ENCODE measurements at places on chromosomes 7 and 10. TPM values are rescaled to one million over a fixed set of nuclear protein-coding genes. Genes with fewer than 3 reads are reported as not detected.

MDFIC gene
- 9.0 TPM for total RNA-seq

HOXA13 gene
- 69.9 TPM for total RNA-seq

C10orf143 gene
- total RNA-seq, result 4.0 TPM

TWIST1 gene
- 0.41 TPM for total RNA-seq

OR2A5 gene
- not detected for total RNA-seq

SLC16A12 gene
- 0.27 TPM for total RNA-seq

- no peaks in the 10 kb centered on the region for H3K36me3 ChIP-seq
- peaks cover 21% of the 10 kb centered on the region for H3K4me1 ChIP-seq
- H3K4me3 ChIP-seq, result no peak overlapping the region
Observed at GRCh38 chr7:2863461-2864066, 19.5 kb upstream of the GNA12 start.

DNA sequence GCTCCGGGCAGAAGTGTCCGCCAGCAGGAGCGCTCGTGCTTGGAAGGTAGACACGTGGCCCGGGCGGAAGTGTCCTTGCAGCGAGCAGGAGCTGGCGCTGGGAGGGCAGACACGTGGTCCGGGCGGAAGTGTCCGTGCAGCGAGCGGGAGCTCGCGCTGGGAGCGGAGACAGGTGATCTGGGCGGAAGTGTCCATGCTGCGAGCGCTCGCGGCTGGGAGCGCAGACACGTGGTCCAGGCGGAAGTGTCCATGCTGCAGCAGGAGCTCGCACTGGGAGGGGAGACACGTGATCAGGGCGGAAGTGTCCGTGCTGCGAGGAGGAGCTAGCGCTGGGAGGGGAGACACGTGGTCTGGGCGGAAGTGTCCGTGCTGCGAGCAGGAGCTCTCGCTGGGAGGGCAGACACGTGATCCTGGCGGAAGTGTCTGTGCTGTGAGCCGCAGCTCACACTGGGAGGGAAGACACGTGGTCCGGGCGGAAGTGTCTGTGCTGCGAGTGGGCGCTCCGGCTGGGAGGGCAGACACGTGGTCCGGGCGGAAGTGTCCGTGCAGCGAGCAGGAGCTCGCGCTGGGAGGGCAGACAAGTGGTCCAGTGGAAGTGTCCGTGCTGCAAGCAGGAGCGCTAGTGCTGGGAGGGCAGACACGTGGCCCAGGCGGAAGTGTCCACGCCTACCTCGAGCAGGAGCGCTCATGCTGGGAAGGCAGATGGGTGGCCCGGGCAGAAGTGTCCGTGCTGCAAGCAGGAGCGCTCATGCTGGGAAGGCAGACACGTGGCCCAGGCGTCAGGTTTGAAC, 41.1 kb upstream of the PRKAR1B start:
- no peaks in the 10 kb centered on the region for H3K27me3 ChIP-seq
- H3K36me3 ChIP-seq, result no peaks in the 10 kb centered on the region
- DNase-seq, result no peak
- no peak overlapping the region for H3K4me3 ChIP-seq
- H3K4me1 ChIP-seq, result peaks cover 20% of the 10 kb centered on the region
- no peak overlapping the region for H3K27ac ChIP-seq

DNA sequence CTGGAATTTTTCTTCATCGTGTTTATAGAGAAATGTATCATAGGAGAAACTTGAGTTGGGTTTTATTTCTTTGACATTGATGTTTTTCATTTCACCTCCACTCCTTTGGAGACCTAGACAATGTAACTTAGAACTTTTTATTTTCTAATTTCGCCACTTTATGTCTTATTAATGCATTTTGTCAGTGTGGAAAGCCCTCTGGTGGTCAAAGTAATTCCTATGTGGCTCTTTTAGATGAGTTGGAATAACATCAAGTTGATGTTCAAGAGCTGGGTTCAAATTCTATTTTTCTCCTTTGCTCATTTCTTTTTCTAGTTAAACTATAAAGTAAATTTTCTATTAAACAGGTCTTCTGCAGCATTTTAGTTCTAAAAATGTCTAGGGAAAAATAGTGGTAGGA, 478.6 kb downstream of the LRMDA start:
- no peak overlapping the region for H3K27ac ChIP-seq
- no peaks in the 10 kb centered on the region for H3K36me3 ChIP-seq
- no peak overlapping the region for H3K4me3 ChIP-seq
- no peaks in the 10 kb centered on the region for H3K27me3 ChIP-seq
- H3K4me1 ChIP-seq, result no peaks in the 10 kb centered on the region

DNA sequence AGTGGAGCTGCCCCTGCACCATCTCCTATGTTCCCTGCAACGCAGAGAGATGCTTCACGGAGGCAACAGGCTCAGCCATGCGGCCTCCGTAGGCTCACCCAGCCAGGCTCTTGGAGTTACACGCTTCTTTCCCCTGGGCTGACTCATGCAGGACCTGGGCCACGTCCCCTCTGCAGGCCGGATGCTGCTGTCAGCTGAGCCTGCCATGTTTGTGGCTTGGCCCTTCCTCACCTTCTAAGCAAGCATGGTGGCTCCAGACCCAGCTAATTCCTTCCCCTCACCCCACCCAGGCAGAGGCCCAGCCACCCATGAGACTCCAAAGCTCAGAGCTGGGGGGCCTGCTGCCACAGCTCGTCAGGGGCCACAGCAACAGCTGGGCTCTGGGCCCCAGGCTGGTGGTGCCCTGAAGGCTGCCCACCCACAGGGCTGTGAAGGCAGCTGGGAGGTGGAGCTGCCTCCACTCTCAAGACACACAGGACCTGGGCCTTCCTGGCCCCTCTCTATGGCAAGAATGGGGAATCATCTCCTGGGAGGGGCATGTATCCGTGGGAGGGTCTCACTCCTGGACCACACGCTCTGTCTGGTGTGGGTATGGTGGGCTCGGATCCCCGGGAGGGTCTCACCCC, 219.6 kb downstream of the ELFN1 start:
- H3K4me3 ChIP-seq, result no peak overlapping the region
- no peaks in the 10 kb centered on the region for H3K4me1 ChIP-seq
- no peaks in the 10 kb centered on the region for H3K36me3 ChIP-seq
- no peak overlapping the region for H3K27ac ChIP-seq
- DNase-seq, result no peak

DNA sequence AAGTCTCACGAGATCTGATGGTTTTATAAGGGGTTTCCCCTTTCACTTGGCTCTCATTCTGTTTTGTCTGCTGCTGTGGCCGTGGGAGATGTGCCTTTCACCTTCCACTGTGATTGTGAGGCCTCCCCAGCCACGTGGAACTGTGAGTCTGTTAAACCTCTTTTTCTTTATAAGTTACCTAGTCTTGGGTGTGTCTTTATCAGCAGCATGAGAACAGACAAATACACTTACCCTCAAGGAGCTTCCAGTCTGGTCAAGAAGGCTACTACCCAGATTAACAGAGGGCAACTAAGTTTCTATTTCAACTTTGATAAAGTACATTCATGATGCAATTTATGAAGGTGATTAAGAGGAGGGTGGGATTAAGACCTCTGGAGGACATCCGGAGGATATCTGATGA, 13.1 kb downstream of the SMKR1 start:
- H3K4me1 ChIP-seq, result no peaks in the 10 kb centered on the region
- H3K27ac ChIP-seq, result no peak overlapping the region
- no peak overlapping the region for H3K4me3 ChIP-seq
- H3K36me3 ChIP-seq, result no peaks in the 10 kb centered on the region
- no peak for DNase-seq

DNA sequence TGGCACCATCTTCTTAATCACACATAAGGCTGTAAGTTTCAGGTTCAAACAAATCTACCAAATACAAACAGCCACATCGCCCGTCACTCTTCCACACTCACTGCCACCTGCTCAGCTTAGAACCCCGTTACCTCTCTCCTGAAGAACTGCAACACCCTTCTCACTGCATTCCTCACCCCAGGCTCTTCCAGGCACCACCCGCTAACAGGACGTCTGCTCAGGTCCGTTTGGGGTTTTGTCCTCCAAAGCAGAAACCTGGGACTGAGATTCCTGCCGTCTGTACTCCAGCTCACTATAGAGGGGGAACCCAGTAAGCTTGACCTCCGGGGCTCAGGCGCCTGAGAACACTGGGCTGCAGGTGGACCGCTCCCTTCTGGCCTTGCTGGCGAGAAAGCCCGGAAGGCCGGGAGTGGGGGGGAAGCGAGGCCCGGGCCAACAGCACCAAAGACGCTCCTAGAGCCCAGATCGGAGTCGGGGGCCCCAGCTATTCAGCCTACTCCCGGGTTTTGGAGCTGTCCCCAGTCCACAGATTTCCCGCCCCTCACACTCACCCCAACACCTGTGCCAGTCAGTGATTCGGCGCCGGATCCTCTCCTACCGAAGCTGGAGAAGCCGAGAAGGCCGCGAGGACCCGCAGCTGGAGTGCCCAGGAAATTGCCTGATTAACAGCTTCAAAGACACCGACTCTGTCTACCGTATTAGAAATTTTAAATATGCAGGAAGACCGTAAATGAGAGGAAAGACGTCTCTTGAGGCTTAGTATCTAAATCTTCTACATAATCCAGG, at the start of gene AP3M1:
TSS of gene AP3M1 (minus strand) at position 625 of the 786 bp plus-strand sequence. CDS start 12,449 bp downstream, outside the sequence.
- H3K27ac ChIP-seq, result peak within 1 kb of the TSS; percentile 94
- peak within 1 kb of the TSS; percentile 85 for H3K4me3 ChIP-seq
- H3K27me3 ChIP-seq, result no peaks in the 10 kb centered on the region
- DNase-seq, result peak; percentile 84
- H3K4me1 ChIP-seq, result peaks cover 18% of the 10 kb centered on the region

- DNase-seq, result no peak
- no peak overlapping the region for H3K4me3 ChIP-seq
- H3K27ac ChIP-seq, result no peak overlapping the region
- peaks cover 36% of the 10 kb centered on the region for H3K27me3 ChIP-seq
- H3K36me3 ChIP-seq, result no peaks in the 10 kb centered on the region
- peaks cover 12% of the 10 kb centered on the region for H3K4me1 ChIP-seq
Observed at GRCh38 chr10:110531687-110532086, 34.0 kb downstream of the DUSP5 start.

GRCh38 chr7:129436335-129436923, 2.2 kb downstream of the STRIP2 start:
- peaks cover 13% of the 10 kb centered on the region for H3K4me1 ChIP-seq
- no peaks in the 10 kb centered on the region for H3K36me3 ChIP-seq
- DNase-seq, result no peak
- H3K4me3 ChIP-seq, result no peak overlapping the region
- no peak overlapping the region for H3K27ac ChIP-seq
- H3K27me3 ChIP-seq, result peaks cover 32% of the 10 kb centered on the region

DNA sequence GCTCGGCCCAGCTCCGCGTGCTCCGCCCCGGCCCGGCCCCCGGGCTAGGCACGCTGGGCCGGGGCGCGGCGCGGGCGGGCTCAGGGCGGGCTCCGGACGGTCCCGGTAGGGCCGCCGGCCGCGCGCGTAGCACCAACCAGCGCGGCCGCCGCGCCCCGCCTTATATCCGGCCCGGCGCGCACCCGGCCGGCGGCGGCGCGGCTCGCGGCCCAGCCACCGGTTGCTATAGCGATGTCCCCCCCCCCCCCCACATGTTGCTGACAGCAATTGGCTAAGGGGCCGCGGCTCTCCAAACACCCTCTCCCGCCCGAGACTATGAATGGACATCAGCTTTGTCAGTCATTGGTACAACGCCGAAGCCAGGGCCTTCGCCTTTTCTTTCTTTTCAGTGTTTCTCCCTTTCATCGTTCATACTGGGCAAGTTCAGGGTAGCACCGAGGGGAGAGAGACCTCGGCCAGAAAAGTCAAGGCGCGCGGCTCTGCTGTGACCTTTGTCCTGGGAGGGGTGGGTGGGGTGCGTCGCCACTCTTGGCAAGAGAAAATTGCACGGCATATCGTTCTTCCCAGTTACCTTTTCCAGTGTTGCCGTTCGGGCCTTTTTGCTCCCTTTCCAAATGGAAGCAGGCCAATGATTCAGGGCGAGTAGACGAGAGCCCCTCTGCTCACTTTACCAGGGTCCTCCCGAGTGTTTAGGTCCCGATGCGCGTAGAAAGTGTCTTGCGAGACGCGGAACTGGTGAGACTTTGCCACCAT, 354.2 kb downstream of the DNAJB6 start:
- H3K27me3 ChIP-seq, result peaks cover 94% of the 10 kb centered on the region
- no peaks in the 10 kb centered on the region for H3K4me1 ChIP-seq
- H3K27ac ChIP-seq, result peak overlapping the region; percentile 12
- H3K36me3 ChIP-seq, result no peaks in the 10 kb centered on the region
- peak; percentile 21 for DNase-seq

GRCh38 chr10:7768417-7768816, 19.4 kb downstream of the KIN start:
- H3K4me1 ChIP-seq, result no peaks in the 10 kb centered on the region
- DNase-seq, result no peak
- H3K36me3 ChIP-seq, result peaks cover 44% of the 10 kb centered on the region
- no peak overlapping the region for H3K4me3 ChIP-seq
- H3K27me3 ChIP-seq, result no peaks in the 10 kb centered on the region
- no peak overlapping the region for H3K27ac ChIP-seq

DNA sequence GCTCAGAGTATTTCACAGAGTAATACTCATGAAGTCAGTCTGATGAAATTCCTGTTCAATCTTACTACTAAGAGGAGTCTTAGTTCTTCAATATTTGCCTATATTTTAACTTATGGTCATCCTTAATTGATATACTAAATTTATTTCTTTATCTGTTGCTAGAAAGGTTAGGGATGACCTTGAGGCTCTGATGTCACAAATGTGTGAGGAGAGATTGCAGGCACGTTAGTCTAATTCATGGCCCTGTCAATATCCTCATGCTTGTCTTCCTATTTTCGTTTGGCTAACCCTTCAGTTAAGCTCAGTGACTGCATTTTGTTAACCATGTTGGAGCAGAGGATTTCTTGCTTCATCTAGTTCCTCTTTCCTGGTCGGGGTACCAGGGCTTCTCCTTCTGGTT, 704.7 kb upstream of the COBL start:
- H3K4me3 ChIP-seq, result no peak overlapping the region
- H3K27me3 ChIP-seq, result no peaks in the 10 kb centered on the region
- no peaks in the 10 kb centered on the region for H3K36me3 ChIP-seq
- DNase-seq, result no peak
- no peak overlapping the region for H3K27ac ChIP-seq

- no peak overlapping the region for H3K4me3 ChIP-seq
- H3K36me3 ChIP-seq, result no peaks in the 10 kb centered on the region
- no peaks in the 10 kb centered on the region for H3K4me1 ChIP-seq
- no peak overlapping the region for H3K27ac ChIP-seq
- DNase-seq, result no peak
Observed at GRCh38 chr7:45712872-45713668, 138.9 kb downstream of the ADCY1 start.

- no peaks in the 10 kb centered on the region for H3K4me1 ChIP-seq
- no peaks in the 10 kb centered on the region for H3K27me3 ChIP-seq
- H3K4me3 ChIP-seq, result no peak overlapping the region
- H3K27ac ChIP-seq, result no peak overlapping the region
Observed at GRCh38 chr10:17989908-17990767, 38.4 kb downstream of the SLC39A12 start.

DNA sequence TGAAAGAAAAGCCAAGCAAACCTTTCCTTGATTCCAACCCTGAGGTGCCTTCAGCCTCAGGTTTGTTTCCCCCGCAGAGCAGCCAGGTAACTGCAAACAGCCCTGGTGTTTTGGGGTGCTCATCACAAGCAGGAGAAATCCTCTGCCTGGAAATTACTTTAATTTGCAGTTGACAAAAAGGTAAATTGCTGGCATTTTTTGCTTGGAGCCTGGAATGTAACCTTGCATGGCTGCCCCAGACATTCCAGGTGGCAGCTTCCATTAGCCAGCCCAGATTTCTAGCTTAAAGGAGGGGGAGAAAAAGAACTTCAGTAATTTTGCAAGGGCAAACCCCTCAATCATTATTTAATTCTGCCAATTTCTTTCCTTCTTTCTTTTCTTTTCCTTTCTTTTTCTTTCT, 194.4 kb downstream of the MYOF start:
- H3K36me3 ChIP-seq, result no peaks in the 10 kb centered on the region
- H3K4me3 ChIP-seq, result no peak overlapping the region
- H3K4me1 ChIP-seq, result no peaks in the 10 kb centered on the region
- no peaks in the 10 kb centered on the region for H3K27me3 ChIP-seq
- no peak for DNase-seq
